Hair follicular keratinocyte (primary cell): ENCODE measurements at places on chromosomes 12 and 14. TPM values are rescaled to one million over a fixed set of nuclear protein-coding genes. Genes with fewer than 3 reads are reported as not detected.

The L2HGDH gene
- 2.9 and 8.4 TPM in 2 replicates for total RNA-seq

The PCED1B gene
- total RNA-seq = 10.9 and 11.0 TPM in 2 replicates

The RNASE1 gene
- not detected in 2 replicates for total RNA-seq

The CCDC175 gene
- total RNA-seq = not detected in 2 replicates

The SPPL3 gene
- total RNA-seq = 8.5 and 15.5 TPM in 2 replicates

The TWF1 gene
- 125 and 138 TPM in 2 replicates for total RNA-seq

The IAPP gene
- not detected in 2 replicates for total RNA-seq
